GM04504 (cell line): ENCODE measurements at places on chromosomes 3 and 15.

DNA sequence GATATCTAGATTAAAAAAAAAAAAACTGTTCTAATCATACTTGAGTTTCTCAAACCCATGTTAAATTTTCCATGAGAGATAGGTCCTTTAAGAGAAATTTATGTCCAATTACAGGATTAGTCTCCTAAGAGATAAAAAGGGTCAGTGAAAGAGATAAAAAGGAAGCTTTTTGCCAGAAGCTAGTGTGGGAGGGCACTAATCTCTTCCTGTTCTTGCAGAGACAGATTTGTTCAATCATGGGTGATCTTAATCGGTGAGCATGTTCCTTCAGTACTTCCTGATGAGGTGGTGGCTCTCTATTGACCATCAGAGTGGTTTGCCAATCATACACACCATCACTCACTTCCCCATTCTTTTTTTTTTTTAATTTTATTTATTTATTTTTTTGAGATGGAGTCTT is 16.9 kb upstream of the LPP start:
- no peak for DNase-seq

GRCh38 chr3:126137490-126138130 is 42.8 kb downstream of the ALDH1L1 start:
- DNase-seq, result no peak

DNA sequence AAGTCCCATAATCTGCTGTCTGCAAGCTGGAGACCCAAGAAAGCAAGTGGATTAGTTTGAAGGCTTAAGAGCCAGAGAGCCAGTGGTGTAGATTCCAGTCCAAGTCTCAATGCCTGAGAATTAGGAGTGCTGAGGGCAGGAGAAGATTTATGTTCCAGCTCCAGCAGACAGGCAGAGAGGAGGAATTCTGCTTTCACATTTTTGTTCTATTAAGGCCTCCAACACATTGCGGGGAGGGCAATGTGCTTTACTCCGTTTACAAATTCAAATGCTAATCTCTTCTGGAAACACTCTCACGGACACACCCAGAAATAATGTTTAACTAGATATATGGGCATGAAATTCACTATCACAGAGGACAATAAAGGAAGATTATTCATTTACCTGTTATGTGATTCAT is 54.0 kb downstream of the DPH6 start:
- DNase-seq, result no peak

- DNase-seq, result no peak
These were observed 257.9 kb downstream of the PDCD6IP start for GRCh38 chr3:34056181-34056910.

- no peak for DNase-seq
These were observed 65.1 kb upstream of the EPHA3 start for GRCh38 chr3:89042236-89042835.

DNA sequence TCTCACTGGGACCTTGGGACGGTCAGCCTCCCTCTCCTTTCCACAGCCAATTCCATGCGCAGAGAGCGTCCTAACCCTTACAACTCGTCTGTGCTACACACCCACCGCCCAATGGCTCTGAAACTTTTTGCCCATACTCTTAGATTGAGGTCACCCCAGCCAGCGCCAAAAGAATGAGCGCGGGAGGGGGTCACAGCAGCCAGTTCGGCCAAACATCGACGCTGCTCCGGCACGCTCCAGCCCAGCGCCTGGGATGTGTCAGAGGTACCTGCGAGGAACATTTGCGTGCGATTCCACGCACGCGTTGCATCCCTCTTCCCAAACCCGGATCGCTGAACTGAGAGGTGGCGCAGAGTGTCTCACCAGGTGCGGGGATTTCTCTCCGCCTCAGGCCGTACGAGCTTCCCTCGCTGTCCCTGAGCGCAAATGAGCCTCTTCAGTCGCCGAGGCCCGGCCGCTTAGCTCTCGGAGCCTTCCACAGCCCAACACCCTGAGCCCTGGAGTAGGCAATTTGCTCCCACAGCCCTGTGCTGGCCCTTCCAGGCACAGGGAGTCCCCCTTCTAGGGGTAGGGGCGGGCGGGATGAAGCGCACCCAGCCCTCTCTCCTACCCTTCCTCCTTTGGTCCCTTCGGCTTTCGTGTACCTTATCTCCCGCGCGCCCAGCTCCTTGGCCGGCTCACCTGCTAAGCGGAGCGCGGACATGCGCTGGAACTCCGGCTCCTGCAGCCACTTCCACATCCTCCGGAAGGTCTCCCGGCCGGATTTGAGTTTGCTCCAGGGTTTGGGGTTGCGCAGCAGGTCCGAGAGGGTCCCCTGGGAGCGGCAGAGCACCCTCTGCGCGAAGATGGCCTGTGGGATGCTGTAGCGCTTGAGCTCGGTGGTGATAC is 1.8 kb downstream of the ONECUT1 start:
- no peak for DNase-seq

GRCh38 chr15:50107157-50107556 is 11.9 kb downstream of the ATP8B4 start:
- DNase-seq, result no peak

DNA sequence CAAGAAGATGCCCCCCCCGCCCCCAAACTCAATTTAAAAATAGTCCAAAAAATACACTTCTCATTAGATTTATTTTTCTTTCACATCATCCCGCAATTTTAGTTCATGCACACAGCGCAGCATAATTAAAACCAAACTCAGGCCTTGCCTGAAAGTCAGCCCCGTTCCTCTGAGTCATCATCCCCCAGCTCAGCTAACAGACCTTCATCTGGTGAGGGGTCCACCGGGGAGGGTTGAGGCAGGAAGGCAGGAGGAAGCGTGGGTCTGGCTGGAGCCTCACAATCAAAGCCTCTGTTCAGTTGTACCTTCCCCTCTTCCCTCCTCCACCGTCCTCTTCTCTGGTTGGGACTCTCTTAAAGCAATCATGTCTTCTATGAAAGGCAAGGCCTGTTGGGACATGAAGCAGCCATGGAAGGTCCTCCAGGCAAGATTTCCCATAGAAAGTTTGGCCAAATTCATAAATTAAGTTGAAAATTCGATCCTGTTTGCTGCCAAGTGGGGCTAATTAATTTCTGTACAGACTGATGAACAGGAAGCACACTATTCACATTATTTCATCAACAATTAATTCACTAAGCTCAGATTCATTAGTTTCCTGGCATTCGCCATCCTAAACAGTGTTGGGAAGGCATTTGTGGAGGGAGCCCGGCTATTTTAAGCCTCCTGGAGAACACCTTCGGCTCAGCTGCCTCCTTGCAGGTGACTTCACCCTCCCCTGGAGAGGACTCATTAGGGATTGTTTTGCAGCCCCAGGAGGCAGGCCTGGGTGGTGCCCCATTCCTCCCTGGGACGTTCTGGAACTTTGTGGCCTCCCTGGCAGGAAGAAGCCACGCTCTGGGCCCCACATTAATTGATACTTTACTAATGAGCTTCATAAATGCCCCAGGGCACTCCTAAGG is 72.3 kb upstream of the BNC1 start:
- no peak for DNase-seq

- no peak for DNase-seq
These were observed 6.6 kb downstream of the FSD2 start for GRCh38 chr15:82799183-82799841.

- no peak for DNase-seq
These were observed 40.3 kb downstream of the EDEM1 start for GRCh38 chr3:5227812-5228211.

- DNase-seq, result no peak
These were observed 20.3 kb downstream of the XXYLT1 start for GRCh38 chr3:195250473-195251251.

DNA sequence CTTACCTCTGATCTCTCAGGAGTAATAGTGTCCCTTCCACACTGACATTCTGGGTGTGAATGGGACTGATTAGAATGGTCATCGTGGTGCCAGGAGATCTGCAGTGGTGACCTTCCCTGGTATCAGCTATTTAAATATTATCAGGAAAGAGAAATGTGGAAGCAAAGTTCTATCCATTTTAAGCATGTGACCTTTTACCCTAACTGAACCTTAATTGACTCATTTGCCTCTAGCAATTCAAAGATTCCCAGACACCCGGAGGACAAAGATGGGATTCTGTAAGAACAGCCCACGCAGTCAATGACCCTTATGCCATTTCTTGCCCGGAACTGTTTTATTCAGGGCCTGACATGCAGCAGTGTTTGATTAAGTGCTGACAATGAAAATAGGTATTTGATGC is 10.3 kb downstream of the LIPC start:
- no peak for DNase-seq

DNA sequence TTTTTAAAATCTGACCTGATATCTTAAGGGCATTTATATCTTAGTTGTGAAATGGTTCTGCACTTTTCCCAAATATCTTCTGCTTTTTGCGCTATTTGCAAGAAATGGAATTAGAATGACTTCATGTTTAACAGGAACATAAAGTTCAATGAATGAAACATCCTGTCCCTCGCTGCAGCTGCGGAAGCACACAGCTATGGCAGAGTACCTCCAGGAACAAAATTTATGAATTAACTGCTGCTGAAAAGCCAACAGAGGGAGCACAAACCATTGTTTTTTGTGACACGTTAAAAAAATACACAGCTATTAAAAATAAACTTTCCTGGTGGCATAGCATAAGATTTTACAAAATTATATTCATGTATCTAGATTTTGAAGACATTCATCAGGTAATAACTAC is 404.4 kb upstream of the MDFIC2 start:
- DNase-seq, result no peak

DNA sequence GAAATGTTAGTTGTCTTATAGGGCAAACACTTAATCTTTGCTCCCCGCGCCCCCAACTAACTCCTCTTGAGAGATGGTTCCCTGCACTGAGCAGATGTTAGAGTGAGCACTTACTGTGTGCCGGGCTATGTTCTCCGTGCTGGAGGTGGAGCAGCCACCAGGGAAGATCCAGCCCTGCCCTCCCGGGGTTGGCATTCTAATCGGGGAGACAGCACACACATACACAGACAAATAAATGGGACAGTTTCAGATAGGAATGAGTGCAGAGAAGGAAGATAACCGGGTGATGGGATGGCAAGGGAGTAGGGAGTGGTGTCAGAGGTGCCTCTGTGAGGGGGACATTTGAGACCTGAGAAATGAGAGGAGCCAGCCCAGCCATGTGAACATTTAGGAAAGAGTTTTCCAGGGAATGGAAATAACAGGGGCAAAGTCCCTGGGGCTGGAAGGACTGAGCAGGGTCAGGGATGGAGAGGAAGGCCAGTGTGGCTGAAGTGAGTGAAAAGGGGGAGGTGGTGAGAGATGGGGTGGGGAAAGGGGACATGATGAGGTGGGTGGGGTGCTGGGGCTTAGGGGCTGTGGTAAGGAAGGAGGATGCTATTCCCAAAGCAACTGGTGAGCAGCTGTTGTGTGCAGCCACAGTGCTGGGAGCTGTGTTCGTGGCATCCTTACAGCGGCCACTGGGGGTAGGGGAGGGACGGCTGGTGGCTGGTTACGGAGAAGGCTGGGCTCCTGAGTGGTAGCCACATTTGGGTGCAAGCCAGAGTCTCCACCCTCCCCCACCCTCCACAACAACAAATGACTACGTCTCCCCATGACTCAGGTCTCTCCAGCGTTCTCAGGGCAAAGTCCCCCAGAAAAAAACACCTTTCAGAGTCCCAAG is 15.4 kb upstream of the FGD5 start:
- DNase-seq, result no peak

GRCh38 chr3:172324611-172325203 is 123.5 kb downstream of the GHSR start:
- DNase-seq, result no peak

DNA sequence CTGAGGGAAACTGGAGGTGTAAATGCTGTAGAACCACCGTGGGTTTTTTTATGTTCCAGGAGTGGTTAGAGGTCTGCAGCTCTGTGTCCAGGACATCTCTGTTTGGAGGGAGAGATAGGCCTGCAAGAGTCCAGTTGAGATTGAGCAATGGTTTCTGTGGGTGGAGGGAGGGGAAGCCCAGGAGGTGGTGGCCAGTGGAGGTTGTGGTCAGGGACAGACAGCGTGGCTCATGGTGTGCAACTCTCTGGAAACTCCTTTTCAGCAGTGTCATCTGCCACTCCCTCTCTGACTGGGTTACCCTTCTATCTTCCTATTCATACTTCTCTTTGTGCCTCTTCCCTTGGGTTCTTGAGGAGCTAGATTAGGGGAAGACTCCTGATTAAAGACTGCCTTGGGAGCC is 9.6 kb downstream of the XCR1 start:
- DNase-seq, result no peak

GRCh38 chr15:65641768-65642475 is 20.2 kb downstream of the SLC24A1 start:
- no peak for DNase-seq

DNA sequence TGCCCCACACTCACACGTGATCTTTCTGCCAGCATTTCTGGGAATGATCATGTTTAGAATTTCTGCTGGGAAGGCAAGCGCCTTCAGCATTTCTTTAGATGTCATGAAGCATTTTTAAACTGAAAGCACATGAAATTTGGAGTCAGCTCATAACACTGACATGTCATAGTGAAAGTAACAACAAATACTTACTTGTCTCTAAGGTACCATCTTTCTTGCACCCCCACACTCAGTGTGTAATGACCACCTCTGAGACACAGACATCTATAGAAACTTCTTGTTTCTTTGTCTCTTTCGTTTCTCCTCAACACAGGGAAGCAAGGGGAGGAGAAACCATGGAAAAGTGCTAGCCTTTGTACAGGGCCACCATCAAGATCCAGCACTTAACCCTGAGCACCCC is 171.7 kb downstream of the RORA start:
- no peak for DNase-seq

DNA sequence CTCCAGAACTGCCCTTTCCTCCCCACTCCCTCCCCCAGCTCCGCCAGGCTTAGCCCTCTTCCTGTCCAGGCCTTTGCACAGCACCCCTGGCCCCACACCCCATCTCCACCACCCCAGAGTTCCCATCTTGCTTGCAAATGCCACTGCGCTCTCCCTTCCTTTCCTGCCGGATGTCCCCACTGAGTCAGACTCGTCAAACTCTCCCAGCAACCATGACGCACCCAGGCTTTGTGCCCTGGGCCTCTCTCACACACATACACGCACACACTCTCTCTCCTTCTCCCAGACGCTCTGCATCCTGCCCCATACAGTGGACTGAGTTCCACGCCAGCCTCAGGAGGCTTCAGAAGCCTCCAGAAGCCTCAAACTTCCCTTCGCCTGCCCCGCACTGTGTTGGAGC is 2.8 kb upstream of the CCDC9B start:
- peak; percentile 86 for DNase-seq

GRCh38 chr3:131549340-131549739 is 46.6 kb upstream of the MRPL3 start:
- DNase-seq, result no peak

DNA sequence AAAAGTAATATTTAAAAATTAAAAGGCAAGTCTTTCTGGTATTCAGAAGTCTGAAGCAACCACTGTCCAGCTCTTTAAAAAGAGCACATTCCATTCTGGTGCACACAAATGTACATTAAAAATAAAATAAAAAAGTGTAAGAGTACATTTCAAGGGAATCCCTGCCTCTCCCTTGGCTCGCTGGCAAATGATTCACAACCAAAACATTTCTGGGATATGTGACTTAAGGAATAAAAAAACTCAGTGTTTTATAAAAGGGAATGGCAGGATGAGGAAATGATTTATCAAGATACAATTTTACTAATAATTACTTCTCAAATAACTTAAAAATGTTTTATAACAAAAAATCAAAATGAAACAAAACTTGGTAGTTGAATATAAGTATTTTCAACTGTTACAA is 23.8 kb upstream of the ANXA2 start:
- DNase-seq, result no peak

- no peak for DNase-seq
These were observed 1488.1 kb downstream of the OTOL1 start for GRCh38 chr3:162984746-162985145.
